ENCODE measurements at places on chromosomes 12 and 14. TPM values are rescaled to one million over a fixed set of nuclear protein-coding genes. Genes with fewer than 3 reads are reported as not detected.

- DNase-seq: no peak
Measured at GRCh38 chr12:11807458-11807857, 158.0 kb downstream of the ETV6 start.

DNA sequence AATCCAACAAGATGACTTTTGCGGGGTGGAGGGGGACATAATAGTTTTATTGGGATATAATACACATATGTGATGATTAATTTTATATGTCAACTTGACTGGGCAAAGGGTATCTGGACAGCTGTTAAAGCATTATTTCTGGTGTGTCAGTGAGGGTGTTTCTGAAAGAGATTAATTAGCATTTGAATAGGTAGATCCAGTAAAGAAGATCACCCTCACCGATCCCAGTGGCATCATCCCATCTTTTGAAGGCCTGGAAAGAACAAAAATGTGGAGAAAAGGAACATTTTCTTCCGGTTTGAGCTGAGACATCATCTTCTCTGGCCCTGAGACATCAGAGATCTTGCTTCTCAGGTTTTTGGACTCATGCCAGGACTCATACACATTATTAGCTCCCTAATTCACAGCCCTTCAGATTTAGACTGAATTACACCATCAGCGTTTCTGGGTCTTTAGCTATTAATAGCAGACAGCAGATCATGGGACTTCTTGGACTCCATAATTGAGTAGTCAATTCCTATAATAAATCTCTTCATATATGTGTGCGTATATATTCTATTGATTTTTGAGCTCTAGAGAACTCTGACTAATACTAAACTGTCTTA lies 283.6 kb downstream of the PCNX1 start:
- no peak for DNase-seq

Gene IPO8
- total RNA-seq: 49.3 TPM

Gene VWF
- total RNA-seq: 490 TPM

Gene AICDA
- total RNA-seq: not detected

Gene CLEC14A
- 36.8 TPM for total RNA-seq

Measured in aorta (tissue), 5 donors.